ENCODE measurements at places on chromosomes 16 and 17.

DNA sequence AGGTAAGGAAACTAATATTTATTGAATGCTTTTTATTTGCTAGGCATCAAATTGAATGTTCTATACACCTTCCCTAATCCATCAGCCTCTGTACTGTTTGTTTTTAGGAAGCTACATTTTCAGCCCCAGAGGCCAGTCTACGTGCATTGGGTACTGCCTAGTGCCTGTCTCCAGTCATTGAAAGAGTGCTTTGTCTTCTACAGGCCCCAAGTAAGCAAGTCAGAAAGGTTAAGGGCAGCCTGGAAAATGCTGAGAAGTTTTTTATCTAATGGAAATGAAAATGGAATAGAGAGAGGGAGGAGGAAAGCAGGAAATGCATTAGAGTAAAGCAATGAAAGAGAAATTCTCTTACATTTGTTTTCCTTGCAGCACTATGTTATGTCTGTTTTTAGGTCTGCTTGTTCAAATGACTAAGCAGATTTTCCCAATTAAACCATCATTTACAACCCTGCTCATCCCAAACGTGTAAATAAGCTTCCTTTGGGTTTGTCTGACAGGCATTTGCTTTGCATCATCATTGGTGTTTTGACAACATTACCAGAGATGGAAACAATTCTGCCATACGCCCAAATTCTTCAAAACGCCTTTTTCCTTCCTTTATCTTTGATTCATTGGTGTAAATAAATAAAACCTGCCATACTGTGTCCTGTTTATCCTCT, 116.0 kb upstream of the GOT2 start:
- no peak for DNase-seq

DNA sequence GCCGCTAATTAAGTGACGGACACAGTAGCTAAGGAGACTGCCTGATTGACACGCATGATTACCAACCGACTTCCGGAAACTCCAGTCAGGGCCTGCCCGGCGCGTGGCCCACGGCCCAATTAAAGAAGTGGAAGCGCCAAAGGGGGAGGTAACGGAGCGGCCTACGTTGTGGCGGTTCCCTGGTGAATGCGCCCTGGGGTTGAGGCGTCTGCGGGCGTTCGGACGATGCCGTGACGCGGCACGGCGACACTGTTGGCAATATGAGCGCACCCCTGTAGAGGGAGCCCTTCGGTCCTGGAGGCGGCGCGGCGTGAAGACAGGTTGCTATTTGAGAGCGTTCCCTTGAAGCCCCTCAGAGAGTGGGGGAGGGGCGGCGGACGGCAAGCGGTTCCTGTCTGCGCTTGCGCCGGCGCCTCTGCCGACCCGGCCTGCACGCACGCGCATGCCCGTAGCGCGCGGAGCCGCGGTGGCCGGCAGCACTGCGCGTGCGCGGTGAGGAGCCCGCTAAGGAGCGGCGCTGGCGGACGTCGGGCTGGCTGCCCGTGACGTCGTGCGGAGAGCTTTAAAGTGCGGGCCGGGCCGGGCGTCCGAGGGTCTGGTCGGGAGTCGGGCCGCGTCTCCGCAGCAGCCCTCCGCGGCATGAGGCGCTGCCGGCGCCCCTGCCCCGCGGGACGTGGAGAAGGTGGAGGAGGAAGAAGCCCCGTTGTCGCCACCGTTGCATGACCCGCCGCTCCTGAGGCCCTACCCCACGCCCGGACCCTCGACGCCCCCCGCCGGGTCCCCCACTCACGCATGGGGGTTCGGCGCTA, at the start of gene ALKBH5:
TSS of gene ALKBH5 (plus strand) at position 495 of the 809 bp plus-strand sequence. CDS start 416 bp downstream, outside the sequence.
- DNase-seq = peak; percentile 99

DNA sequence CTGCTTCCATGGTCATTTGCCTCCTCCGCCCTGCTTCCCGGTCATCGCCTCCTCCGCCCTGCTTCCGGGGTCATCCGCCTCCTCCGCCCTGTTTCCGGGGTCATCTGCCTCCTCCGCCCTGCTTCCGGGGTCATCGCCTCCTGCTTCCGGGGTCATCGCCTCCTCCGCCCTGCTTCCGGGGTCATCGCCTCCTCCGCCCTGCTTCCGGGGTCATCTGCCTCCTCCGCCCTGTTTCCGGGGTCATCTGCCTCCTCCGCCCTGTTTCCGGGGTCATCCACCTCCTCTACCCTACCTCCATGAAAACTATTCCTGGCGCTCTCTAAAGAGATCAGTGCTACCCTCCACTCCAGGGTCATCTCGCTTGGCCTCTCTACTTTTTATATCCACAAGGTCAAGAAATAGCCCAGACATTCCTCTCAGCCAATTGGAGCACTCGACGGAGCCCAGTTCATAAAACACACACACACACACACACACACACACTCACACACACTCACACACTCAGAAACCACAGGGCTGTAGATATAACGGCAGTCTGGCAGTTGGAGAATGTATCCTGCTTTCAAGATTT, 44.8 kb downstream of the TRARG1 start:
- DNase-seq = no peak

DNA sequence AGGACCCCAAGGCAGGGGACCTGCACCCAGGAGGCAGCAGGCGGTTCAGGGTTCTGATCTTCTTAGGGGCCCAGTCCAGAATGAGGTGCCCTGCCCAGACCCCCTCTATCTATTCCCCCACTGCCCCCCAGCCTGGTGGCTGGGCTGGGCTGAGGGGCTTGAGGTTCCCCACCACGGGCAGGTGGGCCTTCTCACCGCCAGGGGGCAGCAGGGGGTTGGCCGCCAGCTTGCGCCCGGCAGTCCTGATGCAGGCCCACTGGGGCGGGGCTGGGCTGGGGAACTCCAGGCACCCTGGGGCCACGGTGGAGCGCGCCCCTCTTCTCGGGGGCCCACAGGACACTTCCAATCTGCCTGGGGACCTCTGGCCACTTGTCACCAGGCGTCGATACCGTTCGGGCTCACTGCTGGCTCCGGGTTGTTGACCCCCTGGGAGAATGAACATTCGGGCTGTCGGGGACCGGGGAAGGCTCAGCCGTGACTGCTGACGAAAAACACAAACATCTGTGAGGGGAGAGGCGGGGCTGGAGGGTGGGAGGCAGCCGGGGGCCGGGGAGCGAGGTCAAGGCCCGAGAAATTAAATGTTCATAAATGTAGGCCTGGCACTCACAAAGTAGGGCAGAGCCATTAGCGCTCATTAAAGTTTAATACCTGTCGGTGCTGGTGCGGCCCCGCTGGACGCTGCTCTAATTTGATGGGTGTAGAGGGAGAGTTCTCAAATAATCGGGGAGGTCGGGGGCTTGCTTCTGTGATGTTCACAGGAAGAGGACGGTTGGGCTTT, 219.3 kb upstream of the GSE1 start:
- DNase-seq = no peak

GRCh38 chr17:40076591-40076990, 13.8 kb downstream of the THRA start:
- DNase-seq = no peak

GRCh38 chr17:73226556-73227172, 33.8 kb downstream of the COG1 start:
- DNase-seq = no peak

DNA sequence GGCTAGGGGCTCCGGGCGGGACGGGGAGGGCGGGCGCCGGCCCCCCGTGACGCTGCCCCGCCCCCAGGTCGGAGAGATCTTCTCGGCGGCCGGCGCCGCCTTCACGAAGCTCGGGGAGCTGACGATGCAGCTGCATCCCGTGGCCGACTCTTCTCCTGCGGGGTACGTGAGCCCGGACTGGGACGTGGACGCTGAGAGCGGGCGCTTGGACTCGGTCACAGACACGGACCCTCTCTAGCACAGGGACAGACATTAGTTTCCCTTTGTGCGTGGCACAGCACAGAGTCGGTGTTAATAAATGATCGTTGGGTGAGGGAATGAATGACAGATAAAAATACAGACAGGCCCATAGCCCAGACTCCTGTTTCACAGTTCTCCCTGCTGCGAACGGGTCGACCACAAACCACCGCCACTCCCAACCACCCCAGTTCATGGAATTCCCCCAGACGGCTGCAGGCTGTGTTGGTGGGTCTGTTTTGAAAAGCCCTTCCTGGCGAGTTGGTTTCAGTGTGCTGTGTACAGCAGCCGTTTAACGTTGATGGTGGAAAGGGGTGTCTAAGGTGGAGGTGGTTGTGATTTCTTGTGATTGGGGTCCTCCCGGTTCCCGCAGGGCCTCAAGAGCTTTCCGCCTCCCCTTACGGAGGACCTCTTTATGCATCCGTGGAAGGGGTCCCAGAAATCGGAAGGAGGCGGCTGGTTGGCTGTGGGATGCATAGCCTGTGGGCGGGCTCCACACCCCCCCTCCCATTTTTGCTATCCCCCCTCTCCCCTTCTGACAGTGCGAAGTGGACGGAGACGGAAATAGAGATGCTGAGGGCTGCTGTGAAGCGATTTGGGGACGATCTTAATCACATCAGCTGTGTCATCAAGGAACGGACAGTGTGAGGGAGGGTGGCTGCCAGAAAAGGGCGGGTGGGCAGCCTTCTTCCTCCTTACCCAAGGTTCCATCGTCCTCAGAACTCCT, 2.9 kb downstream of the RNASEK start:
- no peak for DNase-seq

DNA sequence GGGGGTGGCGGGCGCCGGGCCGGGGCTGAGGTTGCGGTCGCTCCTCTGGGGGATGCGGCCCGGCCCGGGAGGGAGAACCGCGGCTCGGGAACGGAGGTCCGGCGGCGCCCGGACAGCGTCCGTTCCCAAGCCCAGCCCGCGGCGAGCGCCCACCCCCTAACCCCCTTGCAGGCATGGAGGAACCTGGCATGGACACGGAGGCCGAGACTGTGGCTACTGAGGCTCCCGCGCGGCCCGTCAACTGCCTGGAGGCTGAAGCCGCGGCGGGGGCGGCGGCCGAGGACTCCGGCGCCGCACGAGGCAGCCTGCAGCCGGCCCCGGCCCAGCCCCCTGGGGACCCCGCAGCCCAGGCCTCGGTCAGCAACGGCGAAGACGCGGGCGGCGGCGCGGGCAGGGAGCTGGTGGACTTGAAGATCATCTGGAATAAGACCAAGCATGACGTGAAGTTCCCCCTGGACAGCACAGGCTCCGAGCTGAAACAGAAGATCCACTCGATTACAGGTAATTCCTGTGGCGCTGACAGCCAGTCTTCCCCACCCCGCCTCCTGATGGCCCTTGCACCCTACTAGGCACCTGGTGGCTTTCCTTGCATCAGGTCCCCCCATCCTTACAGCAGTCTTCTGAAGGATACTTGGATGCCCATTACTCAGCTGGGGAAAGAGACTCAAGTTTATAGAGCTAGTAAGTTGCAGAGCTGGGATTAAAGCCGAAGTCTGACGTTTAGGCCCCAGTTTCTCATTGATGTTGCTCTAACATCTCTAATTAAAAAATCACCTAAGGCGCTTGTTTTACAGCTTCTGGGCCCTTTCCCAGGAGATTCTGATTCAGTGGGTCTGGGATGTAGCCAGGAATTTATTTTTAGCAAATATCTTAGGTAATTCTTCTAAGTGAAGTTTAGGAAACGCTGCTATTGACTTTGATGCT, 514 bp downstream of the UBFD1 start:
- DNase-seq = no peak

GRCh38 chr17:27741361-27741861, 58.9 kb downstream of the NOS2 start:
- no peak for DNase-seq

- DNase-seq = no peak
These were observed 20.2 kb upstream of the SPPL2C start for GRCh38 chr17:45824475-45824874.

DNA sequence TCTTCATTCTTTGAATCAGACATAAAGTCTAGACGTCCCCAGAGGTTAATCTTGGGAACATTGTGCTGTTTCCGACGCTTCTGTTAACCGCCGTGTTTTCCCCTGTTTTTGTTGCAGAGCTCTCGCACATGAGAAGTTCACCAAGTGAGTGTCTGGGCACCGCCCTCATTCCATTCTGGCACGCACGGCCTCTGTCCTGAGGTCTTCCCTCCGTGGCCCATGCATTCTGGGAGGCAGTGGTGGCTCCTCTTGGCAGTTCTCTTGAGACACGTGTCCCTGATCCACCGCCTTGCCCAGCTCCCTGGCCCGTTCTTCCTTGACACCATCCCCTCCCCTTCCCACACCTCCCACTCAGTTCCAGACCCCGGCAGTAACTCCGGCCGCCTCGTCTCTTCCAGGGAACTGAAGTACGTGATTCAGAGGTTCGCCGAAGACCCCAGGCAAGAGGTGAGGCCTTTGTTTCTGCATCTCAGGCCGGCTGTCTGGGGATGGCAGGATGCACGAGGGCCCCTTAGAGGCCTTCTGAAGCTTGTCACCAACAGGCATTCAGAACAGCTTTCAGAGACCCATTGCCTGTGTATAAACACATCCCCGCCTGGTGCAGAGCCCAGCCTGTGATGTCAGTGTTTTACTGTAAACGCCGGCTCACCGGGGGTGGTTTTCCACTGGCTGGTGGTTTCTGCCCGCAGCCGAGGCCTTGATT, 85.9 kb upstream of the PLCG2 start:
- no peak for DNase-seq

DNA sequence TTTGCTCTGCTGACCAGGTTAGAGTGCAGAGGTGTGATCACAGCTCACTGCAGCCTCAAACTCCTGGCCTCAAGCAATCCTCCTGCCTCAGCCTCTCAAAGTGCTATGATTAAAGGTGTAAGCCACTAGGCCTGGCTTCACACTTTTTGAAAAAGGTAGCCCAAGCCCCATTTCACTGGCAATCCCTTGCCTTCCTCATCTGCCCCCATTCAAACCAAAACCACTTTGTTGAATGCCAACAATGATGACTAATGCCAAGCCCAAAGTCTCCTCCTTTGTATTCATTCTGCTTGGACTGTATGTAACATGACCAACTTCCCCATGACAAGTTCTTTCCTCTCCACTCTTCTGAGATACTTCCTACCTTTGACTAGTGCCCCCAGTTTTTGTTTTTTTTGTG, 33.1 kb downstream of the N4BP1 start:
- DNase-seq = no peak

DNA sequence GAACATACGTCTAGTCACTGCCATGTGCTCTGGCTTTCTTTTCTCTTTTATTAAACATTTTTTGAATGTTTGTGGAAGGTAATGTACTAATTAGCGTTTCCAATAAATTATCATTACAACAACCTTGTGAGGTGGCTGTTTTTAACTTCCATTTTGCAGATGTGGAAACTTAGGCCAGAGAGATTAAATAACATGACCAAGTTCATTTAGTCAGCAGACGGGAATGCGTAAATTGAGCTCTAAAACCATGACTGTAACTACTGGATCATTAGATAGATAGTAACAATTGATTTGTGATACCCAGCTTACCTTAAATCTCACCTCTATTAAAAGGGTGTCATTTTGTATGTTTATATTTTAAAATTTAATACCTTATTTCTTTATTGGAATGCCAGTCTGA, 49.4 kb downstream of the RABEP1 start:
- no peak for DNase-seq

- DNase-seq = no peak
These were observed 21.2 kb downstream of the COG1 start for GRCh38 chr17:73214008-73214407.

- no peak for DNase-seq
These were observed 178.4 kb downstream of the CCDC182 start for GRCh38 chr17:57566721-57567120.

All from putamen (tissue), 1 donor.